T-cell (primary cell): ENCODE measurements at places on chromosomes 6 and 20. TPM values are rescaled to one million over a fixed set of nuclear protein-coding genes. Genes with fewer than 3 reads are reported as not detected.

DNA sequence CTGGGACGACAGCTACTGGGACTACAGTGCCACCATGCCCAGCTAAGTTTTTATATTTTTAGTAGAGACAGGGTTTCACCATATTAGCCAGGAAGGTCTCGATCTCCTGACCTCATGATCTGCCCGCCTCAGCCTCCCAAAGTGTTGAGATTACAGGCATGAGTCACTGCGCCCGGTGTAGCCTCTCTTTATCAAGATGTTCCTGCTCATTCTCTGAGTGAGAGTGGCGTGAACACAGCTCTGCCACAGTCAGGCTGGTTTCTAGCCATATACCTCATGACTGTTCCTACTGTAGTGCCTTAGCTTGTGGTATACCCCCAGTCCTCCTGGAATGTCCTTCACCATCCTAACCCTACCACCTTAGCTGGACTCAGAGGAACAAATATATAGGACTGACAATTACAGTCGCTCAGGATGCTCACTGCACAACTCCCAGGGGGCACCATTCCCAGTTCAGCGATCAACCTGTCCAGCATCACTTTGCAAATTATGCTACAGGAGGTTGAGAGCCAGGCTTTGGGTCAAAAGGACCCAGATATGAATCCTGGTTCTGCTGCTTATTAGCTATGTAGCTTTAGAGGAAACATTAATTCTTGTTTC, 86.3 kb downstream of the CHMP4B start:
- no peak for DNase-seq

GRM1 gene
- not detected for total RNA-seq

- DNase-seq, result peak; percentile 18
Observed at GRCh38 chr6:34248198-34248726, 544 bp downstream of the SMIM29 start.

DNA sequence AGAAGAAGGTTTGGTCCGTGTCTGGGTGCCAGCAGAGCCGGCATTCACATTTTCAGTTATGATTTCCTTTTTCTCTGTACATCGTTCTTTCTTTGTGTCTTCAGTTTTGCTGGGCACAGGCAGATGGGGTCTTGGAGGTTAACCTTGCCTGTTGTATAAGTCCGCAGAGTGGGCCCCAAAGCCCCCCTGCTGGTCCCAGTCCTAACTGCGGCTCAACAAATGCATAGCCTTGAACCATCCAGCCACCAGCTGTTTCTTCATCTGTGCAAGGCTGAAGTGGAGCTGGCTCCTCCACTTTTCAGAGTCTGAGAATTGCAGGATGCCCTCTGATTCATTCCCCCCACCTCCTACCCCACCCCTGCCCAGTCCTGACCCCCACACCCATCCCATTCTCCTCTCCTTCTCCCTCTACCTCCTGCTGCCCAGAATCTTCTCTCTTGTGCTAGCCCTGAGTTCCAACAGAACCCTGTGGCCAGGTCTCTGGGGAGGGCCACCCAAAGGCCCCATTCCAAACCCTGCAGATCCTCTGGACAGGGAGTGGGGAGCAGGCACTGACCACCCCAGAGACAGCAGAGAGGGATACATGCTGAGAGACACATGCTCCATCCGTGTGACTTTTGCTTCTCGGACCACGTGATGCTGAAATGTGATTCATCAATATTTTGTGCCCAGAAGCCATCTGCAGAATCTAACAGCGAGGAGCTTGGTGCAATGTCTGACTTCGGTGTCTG, 386.5 kb upstream of the SULF2 start:
- DNase-seq, result no peak

SAMD10 gene
- 17.7 TPM for total RNA-seq

- DNase-seq, result no peak
Observed at GRCh38 chr6:56899311-56899710, 55.6 kb upstream of the BEND6 start.

DNA sequence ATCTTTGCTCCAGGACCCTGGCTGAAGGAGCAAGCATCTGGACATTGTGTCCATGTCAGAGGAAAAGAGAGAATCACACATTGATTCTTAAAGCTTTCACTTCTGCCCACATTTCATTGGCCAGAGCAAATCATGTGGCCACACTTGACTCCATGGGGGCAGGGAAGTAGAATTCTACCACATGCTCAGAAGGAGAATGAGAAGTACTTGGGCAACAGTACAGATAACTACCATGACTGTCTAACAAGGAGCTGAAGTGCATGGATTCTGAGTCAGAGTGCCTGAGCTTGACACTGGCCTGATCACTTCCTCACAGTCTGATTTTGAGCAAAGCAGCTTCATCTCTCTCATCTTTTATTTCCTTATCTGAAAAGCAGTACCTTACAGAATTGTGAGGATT, 38.6 kb downstream of the GHRH start:
- DNase-seq, result no peak

LY6G6F gene
- not detected for total RNA-seq

DNA sequence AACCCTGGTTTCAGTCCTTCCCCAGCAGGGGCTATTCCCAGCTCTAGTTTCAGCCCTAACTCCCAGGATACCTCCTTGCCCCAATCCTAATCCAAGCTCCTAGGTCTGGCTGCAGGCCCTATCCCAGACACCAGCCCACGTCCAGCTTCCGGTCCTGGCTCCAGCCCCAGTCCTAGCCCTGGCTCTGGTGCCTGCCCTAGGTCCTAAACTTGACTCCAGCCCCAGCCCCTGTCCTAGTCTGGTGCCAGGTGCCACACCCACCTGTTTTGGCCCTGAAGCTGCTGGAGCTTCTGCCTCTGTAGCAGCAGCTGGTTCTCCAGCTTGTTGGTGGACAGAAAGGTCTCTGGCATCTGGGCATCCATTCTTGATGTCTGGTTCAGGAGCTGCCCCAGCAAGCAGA, 28.1 kb downstream of the ANGPT4 start:
- no peak for DNase-seq

EEF1E1 gene
- 21.9 TPM for total RNA-seq

GRCh38 chr6:51282026-51282425, 463.4 kb downstream of the TFAP2B start:
- no peak for DNase-seq

- DNase-seq, result no peak
Observed at GRCh38 chr20:11153819-11154218, 480.0 kb upstream of the JAG1 start.

GRCh38 chr20:40467067-40467466, 222.0 kb downstream of the MAFB start:
- DNase-seq, result no peak

KCNK15 gene
- 0.13 TPM for total RNA-seq

DNA sequence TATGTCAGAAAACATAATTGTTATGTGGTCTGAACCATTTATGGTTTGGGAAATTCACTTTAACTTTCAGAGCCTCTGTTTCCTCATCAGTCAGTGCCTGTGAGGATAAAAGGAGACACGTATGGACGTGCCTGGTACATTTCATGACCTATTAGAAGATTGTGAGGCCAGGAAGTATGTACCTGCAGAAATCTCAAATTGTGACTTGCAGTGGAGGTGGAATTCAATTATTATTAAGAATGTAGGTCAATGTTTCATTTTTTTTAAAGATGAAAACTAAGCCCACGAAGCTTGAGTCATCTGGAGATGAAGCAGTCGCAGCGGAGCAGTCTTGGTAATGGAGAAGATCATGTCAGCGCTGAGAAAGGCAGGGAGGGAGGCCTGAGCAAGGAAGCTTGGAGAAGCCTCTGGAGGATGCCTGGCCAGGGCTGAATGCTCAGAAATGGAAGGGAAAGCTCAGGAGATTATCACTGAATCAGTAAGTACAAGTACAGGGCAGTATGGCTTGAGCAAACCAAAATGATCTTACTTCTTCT, 3.9 kb upstream of the DSE start:
- DNase-seq, result no peak

SIRPB2 gene
- not detected for total RNA-seq

DNA sequence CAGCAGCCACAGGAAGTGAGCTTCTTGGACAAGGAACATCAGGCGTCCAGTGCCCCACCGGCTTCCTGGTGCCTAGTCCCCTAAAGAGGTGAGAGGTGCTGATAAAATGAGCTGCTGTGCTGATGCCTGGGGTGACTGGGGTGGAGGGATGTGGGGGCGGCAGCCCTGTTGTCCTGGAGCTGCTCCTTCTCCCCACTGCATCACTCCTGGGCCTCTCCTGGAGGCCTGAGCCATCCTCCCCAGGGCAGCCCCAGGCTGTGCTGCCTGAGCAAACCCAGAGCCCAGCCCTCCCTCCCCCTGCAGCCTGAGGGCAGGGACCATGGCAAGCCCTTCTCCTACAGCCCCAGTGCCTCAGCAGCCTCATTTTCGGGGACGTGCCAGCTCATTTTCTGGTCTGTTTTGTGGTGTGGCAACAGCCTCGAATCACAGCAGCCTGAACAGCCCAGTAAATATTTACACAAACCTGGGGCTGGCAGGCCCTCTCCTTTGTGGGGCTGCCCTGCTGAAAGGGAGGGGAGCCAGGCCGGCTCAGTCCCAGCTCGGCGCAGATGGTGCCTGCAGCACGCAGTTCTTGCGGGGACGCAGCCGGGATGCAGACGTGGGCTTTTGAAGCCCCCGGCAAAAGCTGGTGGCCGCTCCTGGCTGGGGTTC, 259.9 kb downstream of the DLL1 start:
- DNase-seq, result no peak

SAMD3 gene
- 68.2 TPM for total RNA-seq

DNA sequence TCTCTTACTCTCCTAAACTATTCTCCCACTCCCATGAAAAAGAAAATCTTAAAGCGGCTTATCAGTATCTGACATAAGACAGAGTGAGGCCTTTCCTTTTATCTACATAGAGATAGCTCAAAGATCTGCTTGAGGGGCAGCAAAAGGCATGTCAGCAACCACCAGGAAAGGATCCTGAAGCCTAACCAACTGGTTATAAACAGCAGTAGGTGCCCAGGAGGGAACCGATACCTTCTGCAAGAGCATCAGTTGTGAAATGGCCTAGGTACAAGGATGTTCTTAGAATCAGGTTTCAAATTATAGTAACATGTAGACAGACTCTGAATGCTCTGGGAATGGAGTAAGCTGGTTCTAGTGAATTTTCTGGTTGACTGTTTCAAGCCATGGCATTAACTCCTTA, 21.4 kb downstream of the JARID2 start:
- no peak for DNase-seq

DNA sequence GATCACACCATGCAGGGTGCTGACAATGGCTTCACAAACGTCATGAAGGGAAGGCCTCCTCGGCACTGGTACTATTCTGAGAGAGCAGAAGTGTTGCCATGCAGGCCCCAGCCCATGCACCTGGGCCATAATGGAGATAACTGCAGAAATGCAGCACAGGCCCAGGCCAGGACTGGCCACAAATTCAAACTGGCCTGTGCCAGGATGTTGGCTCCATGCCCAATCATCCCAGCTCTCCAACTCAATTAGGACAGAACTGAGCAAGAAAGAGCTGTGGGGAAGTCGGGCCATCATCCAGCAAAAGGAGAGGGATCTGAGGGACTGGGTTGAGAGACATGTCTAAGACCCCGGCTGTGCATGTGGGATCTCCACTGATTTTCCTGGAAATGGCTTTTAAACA, 48.9 kb upstream of the SYNDIG1 start:
- no peak for DNase-seq

DNA sequence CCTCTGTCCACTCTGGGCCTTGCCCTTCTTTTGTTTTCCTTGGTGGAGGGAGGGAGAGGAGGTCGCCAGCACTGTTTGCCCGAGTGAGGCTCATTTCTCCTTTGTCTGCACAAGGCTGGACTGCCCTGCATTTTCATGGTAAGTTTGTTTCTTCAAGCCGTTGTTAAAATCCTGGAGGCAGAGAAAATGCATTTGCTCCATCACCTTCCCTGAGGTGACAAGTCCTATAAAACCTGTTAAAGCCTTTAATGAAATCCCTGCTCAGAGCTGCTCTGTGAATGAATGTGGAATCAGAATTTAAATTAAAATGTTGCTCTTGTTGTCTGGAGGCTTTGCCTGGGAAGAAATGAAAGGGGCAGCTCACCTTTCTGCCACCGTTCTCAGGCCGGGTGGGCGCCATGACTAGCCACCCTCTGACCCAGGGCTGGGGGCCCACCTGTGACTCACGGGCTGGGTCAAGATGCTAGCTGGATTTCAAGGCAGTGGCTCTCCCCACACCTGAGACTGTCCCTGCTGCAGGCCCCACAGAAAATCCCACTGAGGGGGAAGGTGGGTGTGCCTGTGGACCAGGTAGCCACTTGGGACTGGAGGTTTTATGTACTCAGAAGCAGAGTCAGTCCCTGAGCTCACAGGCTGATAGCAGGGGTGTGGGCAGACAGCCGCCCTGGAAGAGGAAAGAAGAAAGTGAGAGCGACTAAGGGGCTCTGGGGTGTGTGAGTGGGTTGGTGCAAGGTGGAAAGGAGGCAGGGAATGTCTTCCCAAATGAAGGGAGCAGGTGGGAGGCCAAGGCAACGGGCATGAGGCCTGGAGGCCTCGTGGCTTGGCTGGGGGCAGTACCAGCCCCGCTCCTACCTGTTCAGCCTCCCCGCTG, 24.0 kb upstream of the MYT1 start:
- no peak for DNase-seq

GRCh38 chr6:41489120-41489851, 56.9 kb upstream of the FOXP4 start:
- no peak for DNase-seq

TCP11 gene
- not detected for total RNA-seq

TSPYL1 gene
- total RNA-seq, result 168 TPM

DNA sequence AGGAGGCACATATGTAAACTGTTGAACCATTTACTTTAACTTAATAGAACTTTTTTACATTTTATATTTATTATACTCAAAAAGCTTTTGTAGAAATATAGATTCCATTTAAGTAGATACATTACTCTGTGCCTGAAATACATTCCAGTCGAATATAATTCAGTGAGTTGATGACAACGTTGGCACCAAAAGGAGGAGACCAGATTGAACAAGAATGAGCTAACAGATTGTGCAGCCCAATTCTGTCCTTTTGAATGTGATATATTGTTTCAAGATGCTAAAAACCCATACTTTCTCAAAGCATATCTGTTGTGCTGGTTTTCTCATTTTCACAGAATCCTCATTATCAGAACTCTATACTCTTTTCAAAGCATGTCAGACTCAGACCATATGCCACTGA, 147.4 kb upstream of the SIM1 start:
- no peak for DNase-seq

THBD gene
- total RNA-seq, result 0.21 TPM

CD93 gene
- total RNA-seq, result 0.92 TPM

ADA gene
- 36.8 TPM for total RNA-seq

GRCh38 chr6:7424967-7425807, 35.6 kb downstream of the RIOK1 start:
- DNase-seq, result no peak

MPIG6B gene
- total RNA-seq, result 0.98 TPM
